ENCODE measurements at places on chromosomes 12 and 14.
A peak's percentile ranks its signal among the peaks of the same experiment; 100 is the strongest.

- no peak for DNase-seq
These were observed 94.9 kb downstream of the NAV3 start for GRCh38 chr12:77925536-77926108.

- no peak for DNase-seq
These were observed 13.9 kb upstream of the PITPNM2 start for GRCh38 chr12:123164710-123165261.

GRCh38 chr12:56333197-56333678 is 562 bp downstream of the PAN2 start:
- DNase-seq, result no peak

DNA sequence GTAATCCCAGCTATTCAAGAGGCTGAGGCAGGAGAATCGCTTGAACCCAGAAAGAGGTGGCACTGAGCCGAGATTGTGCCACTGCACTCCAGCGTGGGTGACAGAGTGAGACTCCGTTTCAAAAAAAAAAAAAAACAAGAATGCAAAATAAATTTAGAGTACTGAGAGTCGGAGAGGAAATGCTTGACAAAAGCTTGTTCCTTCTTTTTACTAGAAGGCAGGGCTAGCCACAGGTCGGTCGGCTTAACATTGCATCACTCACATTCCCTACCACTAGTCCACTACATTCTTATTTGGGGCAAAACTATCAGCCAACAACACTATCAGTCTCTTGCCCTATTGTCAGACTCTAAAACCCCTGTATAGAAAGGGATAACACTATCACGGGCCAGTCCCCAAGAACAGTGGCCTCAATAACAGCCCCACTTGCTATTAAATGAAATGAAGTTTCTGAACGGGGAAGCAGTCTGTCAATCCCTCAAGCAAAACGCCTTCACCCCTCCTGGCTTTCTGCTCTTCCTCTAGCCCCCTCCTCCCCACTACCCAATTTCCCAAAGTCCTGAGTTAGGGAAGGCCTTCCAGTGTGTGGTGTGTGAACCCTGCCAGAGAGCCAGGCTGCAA is 1.0 kb downstream of the RNF41 start:
- DNase-seq, result no peak

GRCh38 chr12:50771409-50771808 is 7.5 kb downstream of the ATF1 start:
- no peak for DNase-seq

- DNase-seq, result no peak
These were observed 718.6 kb upstream of the TBX3 start for GRCh38 chr12:115402443-115403180.

DNA sequence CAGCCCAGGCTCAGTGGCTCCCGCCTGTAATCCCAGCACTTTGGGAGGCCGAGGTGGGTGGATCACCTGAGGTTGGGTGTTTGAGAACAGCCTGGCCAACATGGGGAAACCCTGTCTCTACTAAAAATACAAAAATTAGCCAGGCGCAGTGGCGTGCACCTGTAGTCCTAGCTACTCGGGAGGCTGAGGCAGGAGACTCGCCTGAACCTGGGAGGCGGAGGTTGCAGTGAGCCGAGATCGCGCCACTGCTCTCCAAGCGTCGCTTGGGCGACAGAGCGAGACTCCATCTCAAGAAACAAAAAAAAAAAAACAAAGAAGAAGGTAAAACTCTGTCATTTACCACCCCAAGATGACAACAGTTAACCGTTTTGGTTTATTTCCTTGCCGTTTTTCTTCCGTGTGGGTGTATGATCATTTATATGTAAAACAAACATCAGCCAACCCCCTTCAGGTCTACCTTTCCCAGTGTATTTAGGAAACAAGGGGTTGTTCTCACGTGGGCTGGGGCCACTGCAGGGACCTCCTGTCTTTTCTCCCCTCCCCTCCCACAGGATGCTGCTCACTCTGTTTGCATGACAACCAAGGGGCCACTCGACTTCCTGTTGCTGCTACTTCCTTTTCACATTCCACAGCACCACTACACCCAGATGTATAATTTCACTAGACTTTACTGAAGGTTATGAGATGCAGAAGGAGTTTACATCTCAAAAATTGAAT is 13.6 kb downstream of the TTC9 start:
- DNase-seq, result peak; percentile 61

GRCh38 chr14:59832653-59833294 is 37.8 kb downstream of the RTN1 start:
- DNase-seq, result no peak

DNA sequence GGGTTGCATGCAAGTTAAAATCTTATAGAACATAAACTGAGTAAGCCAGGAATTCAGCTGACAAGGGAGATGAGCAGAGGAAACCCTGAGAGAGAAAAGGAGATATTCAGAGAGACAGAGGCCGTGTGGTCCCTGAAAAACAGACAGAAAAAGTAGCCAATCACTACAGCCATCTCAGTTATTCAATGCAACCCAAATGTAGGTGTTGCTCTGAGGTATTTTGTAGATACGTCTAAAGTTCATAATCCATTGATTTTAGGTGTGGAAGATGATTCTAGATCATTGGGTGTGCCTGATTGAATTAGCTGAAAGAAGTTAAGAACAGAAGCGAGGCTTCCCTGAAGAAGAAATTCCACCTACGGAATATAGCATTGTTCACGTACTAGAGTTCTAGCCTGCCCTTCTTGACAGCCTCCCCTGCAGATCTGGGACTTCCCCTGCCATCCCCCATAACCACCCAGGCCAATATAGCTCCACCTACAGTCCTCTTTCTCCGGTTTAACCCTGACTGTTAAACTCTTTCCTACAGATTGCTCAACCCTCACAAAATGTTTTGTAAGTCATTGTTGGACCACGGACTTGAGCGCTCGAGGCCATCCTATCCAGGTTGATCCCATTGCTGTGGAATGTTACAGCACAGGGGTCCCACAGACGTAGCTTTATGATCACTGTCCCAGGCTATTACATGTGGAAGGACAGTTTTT is 21.7 kb downstream of the AICDA start:
- no peak for DNase-seq

DNA sequence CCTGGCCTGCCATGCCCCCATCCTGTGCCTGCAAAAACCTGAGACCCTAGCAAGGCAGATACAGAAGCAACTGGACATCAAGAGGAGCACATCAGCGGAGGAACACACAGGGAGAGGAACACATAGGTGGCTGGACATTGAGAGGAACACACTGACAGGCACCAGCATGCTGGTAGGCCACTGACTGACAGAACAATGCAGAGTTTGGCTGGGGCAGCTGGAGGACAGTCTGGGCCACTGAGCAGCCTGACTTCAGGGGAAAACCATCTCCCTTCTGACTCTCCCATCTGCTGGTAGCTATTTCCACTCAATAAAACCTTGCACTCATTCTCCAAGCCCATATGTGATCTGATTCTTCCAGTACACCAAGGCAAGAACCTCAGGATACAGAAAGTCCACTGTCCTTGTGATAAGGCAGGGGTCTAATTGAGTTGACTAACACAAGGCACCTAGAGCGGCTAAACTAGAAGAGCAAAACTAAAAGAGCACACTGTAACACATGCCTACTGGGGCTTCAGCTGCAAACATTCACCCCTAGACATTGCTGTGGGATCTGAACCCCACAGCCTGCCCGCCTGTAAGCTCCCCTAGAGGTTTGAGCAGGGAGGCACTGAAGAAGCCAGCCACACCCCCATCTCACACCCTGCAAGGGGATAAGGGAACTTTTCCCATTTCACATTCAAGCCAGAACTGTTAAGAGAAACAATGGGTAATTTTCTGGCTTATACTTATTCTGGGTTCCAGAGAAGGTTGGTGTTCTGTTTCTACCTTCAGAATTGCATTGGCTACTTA is 22.1 kb downstream of the CLECL1 start:
- DNase-seq, result no peak

DNA sequence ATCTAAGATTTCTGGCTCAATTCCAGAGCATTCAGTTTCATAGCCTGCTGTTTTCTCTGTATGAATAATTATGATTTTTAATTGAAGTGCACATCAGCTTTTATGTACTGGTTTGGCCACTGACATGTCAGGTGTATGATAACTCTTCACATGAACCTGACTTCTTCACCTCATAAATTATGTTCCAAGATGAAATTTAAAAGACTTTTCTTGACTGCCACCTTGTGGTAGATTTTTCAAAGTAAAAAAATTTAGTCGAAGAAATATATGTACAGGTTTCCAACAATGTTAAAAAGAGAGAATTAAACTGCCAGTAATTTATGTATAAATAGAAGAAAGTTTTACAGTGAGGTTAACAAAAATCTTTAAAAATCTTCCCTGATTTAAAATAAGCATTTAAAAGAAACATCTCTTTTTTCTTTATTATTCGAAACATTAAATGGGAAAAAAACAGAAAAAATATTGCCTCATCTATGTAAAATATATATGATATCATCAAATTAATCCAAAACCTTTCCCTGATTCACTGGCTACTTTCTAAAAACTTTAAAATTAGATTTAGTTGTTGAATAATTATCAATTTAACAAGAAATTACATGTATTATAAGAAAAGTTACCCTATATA is 124.9 kb upstream of the ATXN7L3B start:
- DNase-seq, result no peak

GRCh38 chr14:20988717-20989470 is 886 bp upstream of the METTL17 start:
- no peak for DNase-seq

DNA sequence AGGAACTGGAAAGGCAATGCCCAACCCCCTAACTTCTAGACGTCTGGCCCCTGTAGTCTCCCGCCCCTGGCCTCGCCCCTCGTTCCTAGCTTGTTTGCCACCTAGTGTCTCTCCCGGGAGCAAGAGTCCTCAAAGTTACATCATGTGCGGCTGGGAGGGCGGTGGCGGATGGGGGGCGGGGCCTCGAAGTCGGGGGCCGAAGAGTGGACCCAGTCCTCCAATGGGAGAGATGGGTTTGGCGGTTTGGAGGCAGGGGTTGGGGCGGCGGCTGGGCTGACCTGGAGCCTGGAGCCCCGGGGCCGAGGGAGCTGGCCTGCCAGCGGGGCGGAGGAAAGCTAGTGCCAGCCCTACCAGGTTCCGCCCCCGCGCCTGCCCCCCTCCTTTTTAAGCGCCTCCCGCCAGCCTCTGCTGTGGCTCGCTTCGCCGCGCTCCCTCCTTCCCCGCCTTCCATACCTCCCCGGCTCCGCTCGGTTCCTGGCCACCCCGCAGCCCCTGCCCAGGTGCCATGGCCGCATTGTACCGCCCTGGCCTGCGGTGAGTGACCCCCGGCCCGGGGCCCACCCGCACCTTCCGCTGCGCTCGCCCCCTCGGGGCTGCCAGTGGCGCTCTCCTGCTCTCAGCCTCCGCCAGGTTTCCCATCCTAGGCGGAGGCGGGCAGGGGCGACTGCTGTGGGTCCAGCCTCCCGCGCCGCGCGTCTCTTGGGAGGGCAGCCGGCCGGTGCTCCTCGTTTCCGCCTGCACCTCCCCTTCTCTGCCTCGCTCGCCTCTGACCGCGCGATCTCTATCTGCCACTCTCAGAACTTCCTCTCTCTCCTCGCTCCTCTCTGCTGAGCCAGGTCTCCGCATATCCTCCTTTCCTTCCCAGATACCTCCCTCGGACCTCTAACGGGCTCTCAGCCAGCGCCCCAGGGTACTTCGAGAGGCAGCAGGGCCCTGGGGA is at the start of gene PCK2:
Gene PCK2, plus strand, starts transcription at position 411 of the 940 bp plus-strand sequence. Its CDS starts 95 bp downstream, at position 506.
- DNase-seq, result peak; percentile 69

GRCh38 chr12:10015450-10015849 is 5.0 kb downstream of the CLEC12B start:
- no peak for DNase-seq

DNA sequence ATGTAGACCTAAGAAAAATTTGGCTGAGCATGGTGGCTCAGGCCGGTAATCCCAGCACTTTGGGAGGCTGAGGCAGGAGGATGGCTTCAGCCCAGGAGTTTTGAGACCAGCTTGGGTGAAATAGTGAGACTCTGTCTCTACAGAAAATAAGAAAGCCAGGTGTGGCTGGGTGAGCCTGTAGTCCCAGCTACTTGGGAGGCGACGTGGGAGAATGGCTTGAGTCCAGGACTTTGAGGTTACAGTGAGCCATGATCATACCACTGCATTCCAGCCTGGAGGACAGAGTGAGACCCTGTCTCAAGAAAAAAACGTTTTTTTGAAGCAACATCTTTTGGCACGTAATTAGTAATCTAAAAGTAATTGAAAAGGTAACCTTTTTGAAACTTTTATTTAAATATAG is 70.9 kb downstream of the FERMT2 start:
- no peak for DNase-seq

GRCh38 chr14:71933001-71933587 is 865 bp downstream of the RGS6 start:
- no peak for DNase-seq

- peak; percentile 54 for DNase-seq
These were observed 14.1 kb upstream of the TMEM119 start for GRCh38 chr12:108611884-108612415.

DNA sequence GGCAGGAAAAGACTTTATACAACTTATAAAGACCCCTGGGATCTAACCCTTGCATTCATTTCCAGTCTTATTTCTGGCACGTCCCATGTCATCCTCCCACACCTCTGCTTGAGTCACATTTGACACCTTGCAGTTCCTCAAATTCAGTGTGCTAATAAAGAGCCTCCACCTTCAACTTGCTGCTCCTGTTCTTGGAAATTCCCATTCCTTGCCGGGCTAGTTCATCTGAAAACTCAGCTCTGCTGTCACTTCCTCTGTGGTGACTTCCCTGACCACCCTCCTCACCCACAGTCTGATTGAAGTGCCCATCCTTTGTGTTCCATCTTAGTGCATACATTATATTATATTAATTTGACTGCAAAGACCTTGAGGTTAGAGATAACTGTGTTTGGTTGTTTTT is 37.4 kb upstream of the PSMA6 start:
- DNase-seq, result no peak

- no peak for DNase-seq
These were observed 40.8 kb downstream of the DYRK2 start for GRCh38 chr12:67689385-67689784.

DNA sequence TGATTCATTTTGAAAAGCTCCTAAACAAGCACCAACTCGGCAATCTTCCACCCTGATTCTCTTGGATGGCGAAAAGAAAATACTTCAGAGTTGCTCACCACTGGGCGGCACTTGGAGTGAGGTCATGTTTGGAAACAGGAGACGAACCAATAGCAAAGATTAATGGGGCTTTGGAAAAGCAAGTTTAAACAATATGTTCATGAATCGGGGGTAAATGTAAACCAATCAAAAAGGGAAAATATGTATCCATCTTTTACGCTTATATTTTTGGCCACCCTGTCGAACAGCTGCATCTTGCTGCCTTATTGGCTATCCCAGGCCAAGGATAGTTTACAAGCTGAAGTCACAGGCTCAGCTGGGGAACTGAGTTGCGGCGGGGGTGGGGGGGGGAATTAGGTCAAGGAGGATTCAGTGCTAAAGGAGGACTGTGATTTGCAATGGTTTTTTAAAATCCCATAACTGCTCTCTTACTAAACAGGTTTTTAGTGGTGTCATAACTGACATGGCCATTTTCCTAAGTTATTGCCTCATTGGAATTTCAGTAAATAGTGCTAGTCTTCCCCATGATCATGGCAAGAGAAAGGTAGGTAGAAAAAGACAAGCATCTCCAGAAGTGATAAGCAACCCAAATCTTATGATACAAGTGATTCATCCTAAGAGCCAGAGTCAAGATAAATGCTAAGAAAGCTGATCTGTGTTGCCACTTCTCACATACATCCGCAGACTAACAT is 210.6 kb downstream of the PHLDA1 start:
- DNase-seq, result no peak

GRCh38 chr12:94284859-94285258 is 136.5 kb downstream of the PLXNC1 start:
- no peak for DNase-seq

- DNase-seq, result no peak
These were observed 80.2 kb downstream of the PELI2 start for GRCh38 chr14:56198438-56198837.
